ENCODE measurements at places on chromosomes 5 and 9.

DNA sequence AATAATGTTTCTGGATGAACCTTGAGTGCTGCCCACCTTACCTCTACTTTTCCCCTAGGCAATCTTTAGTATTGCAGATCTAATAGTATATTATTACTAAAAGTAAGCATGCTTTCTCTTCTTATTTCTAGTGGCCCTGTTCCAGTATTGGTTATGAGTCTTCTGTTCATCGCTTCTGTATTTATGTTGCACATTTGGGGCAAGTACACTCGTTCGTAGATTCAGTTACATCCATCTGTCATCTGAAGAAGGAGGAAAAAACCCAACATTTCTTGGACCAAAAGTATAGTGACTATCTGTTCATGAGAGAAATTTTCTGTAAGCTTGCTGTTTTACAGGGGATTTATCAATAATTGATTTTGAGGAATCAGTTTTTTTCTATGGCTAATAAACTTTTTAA is 8.1 kb downstream of the SEC61B start:
- DNase-seq = no peak

DNA sequence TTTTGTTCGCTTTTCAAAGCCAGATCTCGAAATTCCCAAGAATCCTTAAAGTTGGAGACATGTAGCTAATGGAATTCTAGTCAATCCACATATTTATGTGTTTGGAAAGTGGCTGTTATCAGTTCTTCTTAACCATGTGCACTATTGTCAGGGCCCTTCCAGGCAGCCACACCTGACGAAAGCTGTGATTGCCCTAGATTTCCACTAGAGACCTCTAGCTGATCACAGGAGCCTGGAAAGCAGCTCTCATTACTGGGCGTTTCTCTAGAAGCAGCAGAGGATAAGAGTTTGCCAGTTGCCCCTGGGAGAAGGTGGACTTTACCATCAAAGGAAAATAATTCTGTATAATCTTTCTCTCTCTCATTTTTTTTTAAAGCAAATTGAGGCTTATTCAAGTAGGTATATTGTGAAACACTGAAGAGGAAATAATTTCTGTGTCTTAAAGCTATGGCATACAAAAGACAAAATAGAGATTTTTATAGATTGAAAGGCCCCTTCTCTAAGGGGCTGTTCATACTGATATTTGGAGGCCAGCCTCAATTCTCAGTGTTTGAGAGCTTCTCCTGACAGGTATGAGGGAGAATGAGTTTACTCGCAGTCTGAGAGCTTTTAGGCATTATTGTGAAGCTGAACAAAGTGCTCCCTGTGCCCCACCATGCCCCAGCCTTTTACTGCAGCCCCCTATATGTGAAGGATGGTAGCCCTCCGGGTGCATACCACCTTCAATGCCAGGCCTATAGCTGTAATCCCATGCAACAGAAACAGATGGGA is 405.4 kb upstream of the ACTBL2 start:
- no peak for DNase-seq

GRCh38 chr5:168699002-168699401 is 119.8 kb upstream of the PANK3 start:
- DNase-seq = no peak

DNA sequence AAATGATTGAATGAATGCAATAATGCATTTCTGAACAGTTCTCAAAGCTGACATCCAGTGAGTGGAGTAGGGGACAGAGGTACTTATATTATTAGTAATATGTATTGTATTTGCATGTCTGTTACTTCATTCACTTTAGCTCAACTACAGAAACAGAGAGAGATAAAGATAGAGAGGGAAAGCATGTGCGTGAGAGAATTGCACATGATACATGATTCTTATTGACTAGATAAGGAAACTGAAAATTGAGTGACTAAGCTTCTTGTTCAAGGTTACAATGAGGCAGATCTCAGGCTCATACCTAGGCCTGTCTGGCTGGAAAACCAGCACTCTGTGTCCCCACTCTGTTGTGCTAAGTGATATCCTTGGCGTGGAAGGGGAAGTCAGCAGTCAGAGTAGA is 337.7 kb upstream of the KLF4 start:
- peak; percentile 79 for DNase-seq

DNA sequence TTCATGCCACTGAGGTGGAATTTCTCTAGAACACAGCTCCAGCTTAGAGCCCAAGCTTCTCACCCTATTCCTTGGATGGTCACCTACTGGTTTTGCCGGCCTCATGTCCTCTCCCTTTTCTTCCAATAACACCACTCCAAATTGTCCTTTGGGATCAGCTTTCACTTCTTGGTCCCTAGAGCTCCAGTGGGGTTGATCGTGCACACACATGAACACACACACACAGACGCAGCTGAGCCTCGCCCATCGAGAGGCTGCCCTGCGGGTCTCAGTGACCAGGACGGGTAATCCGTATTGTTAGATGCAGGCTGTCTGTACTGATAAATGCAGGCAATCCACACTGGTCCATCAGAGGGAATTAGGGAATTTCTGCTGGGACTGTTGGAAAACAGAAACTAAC is 6.9 kb downstream of the COL23A1 start:
- no peak for DNase-seq

DNA sequence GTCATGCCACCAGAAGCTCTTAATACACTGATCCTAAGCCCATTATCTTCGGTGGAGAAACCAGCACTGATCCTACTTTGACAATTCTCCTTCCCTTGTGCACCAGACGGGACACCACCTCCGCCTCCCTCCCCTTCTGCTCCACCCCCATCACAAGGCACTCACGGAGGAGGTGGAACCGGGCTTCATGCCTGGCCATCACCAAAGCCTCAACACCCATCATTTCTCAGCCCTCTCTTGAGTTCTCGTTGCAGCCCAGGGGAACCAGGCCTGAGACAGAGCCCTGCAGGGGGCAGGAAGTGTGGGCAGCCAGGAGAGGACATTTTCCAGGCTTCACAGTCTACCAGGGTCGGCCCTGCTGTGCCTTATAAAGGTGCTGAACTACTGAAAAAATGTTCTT is 160.5 kb downstream of the GOLPH3 start:
- no peak for DNase-seq
